ENCODE measurements at places on chromosomes 7 and 10.

DNA sequence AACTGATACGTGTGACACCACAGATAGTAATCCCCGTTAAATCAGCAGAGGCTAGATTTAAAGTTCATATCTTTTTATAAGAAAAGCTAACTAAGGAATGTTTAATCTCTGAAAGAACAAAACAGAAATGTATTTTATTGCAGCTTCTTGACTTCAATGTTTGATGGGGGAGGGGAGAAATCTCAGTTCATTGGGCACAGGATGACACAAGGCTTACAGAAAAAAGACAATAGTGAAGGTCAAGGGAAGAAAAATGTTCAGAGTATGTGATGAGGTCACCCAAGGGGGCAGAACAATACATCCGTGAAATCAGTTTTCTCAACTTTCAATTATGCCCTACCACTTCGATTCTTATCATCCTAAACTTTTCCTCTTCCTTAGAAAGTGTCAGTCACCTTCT, 102.9 kb downstream of the ELAPOR2 start:
- no peak for DNase-seq

GRCh38 chr10:34507217-34507616, 307.9 kb downstream of the PARD3 start:
- no peak for DNase-seq

- DNase-seq: peak; percentile 96
Measured at GRCh38 chr10:97788552-97789442, 17.0 kb upstream of the SFRP5 start.

- no peak for DNase-seq
Measured at GRCh38 chr7:27840313-27840712, 100.4 kb downstream of the TAX1BP1 start.

DNA sequence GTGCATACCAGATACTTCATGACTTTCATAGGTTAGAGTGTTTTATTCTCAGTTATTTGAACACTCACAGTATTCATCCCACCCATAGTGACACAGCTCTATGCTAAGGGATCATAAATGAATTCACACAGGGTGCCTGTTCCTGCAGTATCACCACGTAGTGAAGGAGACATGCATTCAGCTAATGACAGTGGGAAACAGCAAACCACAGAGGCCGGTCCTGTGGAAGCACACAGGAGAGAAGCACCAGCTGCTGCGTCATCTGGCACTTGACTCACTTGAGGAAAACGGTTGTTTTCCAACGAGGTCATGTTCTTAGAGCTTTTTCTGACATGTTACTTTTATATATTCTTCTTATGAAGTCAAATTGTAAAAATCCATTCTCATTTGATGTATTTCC, 73.0 kb downstream of the UBE3C start:
- no peak for DNase-seq

GRCh38 chr10:69752479-69752878, 49.2 kb upstream of the COL13A1 start:
- DNase-seq: no peak

- no peak for DNase-seq
Measured at GRCh38 chr10:23417254-23417653, 21.6 kb upstream of the OTUD1 start.

DNA sequence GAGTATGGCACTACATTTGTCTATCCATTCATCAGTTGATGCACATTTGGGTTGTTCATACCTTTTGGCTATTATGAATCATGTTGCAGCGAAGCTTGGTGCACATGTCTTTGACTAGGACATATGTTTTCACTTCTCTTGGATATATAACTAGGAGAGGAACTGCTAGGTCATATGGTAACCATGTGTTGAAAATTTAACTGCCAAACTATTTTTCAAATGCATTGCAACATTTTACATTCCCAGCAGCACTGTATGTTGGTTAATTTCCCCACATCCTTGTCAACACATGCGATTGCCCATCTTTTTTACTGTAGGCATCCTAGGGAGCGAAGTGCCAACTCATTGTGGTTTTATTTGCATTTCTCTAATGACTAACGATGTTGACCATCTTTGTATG, 183.4 kb downstream of the PRKCQ start:
- no peak for DNase-seq

DNA sequence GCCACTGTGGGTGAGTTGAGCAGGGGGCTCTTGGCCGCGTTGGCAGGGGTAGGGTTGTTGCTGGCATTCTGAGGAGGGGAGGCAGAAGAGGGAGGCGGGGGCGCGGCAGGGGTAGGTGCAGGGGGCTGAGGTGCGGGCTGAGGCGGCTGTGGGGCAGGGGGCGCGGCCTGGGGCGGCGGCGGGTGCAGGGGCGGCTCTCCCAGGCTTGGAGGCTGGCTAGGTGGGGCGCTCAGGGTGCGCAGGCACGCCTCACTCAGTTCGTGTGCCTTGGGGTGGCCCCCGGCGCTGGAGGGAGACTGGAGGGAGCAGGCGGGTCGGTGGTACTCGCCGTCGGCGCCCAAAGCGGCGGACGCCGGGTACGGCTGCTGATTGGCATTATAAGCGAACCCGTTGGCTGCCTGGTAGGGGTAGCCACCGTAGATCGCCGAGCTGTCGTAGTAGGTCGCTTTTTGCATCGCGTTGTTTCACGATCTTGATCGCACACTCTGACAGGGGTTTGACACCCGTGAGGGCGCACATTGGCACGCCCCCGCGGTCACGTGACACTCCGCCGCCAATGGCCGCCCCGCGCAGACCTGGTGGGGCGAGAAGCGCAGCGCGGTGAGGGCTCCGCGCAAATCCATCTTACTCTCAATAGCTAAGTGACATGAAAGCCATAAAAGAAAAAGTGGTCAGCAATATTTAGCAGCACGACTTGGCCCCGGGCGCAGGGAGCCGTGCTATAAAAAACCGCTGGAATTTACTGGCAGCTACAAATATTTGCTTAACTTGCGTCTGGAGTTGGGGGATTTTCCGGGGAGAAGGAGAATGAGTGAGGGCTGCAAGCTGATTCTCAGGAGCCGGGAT, 7.9 kb upstream of the HOXA2 start:
- DNase-seq: no peak

GRCh38 chr10:109774121-109774440, 149.2 kb downstream of the XPNPEP1 start:
- DNase-seq: no peak

DNA sequence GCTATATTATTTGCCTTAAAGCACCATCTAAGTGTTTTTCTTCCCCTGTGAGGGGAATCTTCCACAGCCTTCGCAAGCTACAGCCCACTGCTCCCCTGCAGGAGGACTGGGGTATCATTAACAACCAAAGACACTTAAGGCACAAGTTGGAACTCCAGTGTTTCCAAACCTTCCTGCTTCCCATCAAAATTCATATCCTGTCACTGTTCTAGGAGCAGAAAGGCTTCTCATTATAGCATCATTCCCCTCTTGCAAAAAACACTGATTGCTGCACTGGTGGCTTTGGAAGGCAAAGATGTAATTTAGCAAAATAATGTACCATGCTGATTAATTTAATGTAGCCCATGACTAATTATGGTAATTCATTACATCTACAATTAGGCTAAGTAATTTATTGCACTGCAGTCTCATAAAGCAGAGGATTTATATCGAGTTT, 207.2 kb downstream of the SKAP2 start:
- DNase-seq: no peak

DNA sequence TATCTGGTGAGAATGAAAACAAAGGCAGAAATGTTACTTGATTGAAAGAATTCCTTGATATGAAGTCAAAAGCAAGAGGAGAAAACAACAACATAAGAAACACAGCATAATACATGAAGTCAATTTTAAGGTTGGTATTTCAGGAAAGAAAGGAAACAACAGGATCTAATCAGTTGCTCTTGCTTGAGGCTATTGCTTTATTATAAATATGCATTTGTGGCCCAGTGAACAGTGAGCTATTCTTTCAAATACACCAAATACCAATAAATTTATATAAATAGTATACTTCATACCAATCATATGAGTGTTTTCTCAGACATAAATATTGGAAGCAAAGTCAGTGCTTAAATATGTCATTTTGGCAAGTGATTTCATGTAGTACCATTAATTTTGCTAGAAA, 806.6 kb downstream of the NXPH1 start:
- no peak for DNase-seq

DNA sequence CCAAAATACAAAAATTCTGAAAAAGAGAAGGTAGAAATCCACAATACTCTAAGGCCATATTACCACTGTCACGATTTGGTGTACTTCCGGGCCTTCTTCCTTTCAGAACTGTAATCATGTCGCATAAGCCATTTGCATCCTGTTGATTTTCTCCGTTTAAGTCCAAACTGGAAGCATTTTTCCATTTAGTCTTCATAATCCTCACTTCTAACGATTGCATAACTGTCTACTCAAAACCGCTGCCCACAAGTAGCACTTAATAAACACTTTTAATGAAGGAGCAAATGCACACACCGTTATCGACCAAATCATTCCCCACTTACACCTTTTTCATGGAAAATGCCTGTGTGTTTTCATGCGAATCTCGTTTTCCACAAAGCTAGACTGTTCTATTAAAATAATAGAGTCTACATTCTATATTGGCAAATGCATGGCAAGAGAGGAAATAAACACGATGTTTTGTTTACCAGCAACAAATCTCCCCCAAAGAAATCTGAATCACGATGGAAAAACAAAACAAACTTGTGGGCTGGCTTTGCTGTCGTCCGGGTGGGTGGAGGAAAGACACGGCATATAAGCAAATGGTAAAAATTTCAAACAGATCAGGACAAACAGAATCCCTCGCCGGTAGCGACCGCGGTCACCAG, 1.0 kb downstream of the ATE1 start:
- DNase-seq: peak; percentile 73

GRCh38 chr10:71419002-71419540, 22.4 kb downstream of the CDH23 start:
- no peak for DNase-seq

DNA sequence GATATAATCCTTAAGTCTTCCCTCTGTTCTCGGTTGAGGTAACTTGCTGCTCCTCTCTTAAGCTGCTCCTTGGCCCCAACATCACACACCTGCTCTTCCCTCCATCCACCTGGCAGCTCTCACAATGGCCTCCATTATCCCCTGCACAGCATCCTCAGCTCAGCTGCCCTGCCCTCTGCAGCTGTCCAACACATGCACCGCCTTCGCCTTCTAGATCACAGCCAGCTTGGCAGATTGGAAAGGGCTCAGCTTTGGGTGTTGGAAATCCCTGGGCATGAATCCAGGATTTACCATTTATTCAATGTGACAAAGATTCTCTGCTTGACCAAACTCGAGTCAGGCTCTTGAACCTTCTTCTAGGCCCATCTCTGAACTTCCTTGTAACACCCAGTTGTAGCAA, 20.6 kb downstream of the RGR start:
- DNase-seq: no peak

DNA sequence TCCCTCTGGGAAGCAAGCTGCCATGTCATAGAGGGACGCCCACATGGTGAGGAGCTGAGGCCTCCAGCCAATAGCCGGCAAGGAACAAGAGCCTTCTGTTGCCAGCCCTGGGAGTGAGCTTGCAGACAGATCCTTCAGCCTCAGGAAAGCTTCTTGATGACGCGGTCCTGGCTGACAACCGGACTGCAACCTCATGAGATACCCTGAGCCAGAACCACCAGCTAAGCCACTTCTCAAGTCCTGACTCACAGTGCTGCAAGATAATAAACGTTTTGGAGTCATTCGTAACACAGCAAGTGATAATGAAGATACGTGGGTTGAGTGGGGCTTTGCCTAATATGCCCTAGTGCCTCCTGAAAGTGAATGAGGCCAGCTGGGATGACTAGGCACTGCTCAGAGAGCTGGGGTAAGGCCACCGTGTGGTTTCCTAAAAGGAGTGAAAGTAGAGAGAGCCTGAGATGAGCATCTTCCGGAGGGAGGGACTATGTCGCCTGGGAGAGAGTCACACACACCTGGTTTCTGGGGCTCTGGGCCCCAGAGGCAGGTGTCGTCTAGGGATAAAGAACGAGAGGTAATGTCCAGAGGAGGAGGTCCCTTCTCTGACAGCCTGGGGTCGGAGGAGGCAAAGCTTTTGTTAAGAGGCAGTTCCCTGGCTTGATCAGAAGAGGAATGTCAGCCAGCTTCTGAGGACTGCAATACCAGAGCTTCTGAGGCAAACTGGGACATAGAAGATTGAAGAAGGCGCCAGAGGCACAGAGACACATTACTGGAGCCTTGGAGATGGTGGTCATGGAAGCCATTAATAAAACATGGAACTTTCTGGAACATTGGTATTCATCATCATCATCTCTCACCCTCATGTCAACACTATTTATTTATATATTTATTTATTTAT, 53.6 kb downstream of the PYROXD2 start:
- DNase-seq: peak; percentile 96

DNA sequence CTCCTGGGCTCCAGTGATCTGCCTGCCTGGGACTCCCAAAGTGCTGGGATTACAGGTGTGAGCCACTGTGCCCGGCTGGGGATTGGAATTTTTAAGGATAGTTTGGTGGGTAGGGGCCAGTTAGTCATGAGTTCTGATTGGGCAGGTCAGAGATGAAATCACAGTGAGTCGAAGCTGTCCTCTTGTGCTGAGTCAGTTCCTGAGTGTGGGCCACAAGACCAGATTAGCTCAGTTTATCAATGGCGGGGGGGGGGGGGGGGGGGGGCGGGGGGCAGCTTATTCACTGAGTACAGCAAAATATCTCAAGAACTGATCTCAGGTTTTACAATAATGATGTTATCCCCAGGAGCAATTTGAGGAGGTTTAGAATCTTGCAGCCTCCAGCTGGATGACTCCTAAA, 11.6 kb upstream of the ERCC6 start:
- DNase-seq: no peak

DNA sequence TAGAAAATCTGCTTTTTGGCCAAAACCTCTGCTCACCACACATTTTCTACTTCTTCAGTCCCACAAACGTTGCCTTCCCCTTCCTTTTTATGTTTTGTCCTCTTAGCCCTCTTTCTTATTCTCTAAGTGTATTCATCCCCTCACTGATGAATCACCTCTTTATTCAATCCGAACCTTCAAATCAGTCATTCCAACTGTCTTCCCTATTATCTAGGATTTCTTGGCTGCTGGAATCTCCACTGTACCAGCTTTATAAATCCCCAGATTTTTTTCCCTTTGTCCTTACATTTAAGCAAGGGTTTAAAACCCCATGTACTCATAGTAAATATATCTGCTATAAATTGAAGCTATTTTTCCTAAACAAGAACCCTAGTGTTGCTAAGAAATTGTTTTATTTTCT, 176.9 kb downstream of the SEMA3A start:
- no peak for DNase-seq

DNA sequence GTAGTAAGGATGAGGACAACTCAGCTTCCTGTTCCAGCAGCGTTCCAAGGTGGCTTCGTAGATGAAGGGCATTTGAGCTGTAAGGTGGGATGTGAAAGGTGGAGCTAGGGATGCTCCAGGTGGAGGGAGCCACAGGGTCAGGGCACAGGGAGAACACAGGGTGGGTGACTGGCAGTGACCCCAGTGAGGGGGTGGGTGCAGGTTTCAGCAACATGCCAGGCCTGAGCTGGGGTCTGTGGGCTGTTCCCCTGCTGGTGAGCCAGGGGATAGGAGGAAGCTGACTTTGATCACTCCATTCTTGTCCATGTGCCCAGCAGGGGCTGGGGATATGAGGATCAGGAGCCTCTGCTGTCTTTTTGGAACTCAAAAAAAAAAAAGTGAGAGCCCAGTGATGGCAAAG, 33.2 kb downstream of the CDH23 start:
- no peak for DNase-seq
